K562 (cell line): ENCODE measurements at places on chromosomes 4 and X.

- DNase-seq: no peak
- no peak overlapping the region for H3K4me3 ChIP-seq
- no peaks in the 10 kb centered on the region for H3K36me3 ChIP-seq
- no peaks in the 10 kb centered on the region for H3K27me3 ChIP-seq
- H3K27ac ChIP-seq: no peak overlapping the region
- H3K4me1 ChIP-seq: no peaks in the 10 kb centered on the region
Observed at GRCh38 chrX:75638332-75638731, 115.5 kb upstream of the ZDHHC15 start.

DNA sequence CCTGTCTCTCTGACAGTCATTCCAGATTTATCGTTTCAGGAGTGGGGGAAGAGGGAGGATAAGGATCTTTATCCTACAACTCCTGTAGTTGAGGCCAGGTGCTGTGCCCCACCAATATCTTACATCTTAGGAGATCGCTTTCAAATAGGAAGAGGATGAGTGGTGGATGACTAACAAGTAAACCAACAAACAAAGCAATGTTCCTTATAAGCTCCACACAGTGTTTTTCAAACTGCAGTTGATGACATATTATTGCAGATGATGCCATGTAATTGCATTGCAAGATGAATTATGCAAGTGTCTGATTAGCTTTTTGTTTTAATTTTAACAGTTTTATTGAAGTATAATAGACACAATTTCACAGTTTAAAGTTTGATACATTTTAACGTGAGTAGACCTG lies 35.8 kb upstream of the TMEM164 start:
- no peak for DNase-seq
- no peaks in the 10 kb centered on the region; the same call in 1 of the 3 replicates for H3K4me1 ChIP-seq
- no peak overlapping the region for H3K4me3 ChIP-seq
- H3K36me3 ChIP-seq: no peaks in the 10 kb centered on the region
- no peak overlapping the region for H3K27ac ChIP-seq

- H3K36me3 ChIP-seq: no peaks in the 10 kb centered on the region
- H3K4me3 ChIP-seq: no peak overlapping the region
- H3K27ac ChIP-seq: no peak overlapping the region
- H3K4me1 ChIP-seq: peaks cover 2% of the 10 kb centered on the region; the same call in 1 of the 3 replicates
- DNase-seq: no peak
Observed at GRCh38 chrX:72396117-72396516, 90.4 kb upstream of the CITED1 start.

- H3K36me3 ChIP-seq: no peaks in the 10 kb centered on the region
- no peaks in the 10 kb centered on the region for H3K4me1 ChIP-seq
- no peaks in the 10 kb centered on the region for H3K27me3 ChIP-seq
- no peak overlapping the region for H3K27ac ChIP-seq
- no peak overlapping the region for H3K4me3 ChIP-seq
- DNase-seq: peak; percentile 14
Observed at GRCh38 chr4:44927399-44928380, 201.3 kb upstream of the GNPDA2 start.

DNA sequence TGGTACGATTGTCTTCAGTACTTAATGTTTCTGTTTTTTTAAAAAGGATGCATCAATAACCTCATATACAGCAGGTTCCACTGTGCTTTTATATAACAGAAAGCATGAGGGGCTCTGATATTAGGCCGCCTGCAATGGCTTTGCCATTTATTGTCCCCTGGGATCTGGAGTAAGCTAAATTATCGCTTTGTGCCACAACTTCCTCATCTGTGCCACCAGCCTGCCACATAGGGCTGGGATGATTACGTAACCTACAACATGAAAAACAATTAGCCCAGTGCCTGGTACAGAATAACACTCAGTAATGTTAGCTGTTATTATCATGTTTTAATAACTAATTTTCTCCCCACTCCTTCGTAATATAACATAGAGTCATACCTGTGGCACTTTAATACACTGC lies 65.5 kb upstream of the TRIM2 start:
- no peak overlapping the region for H3K27ac ChIP-seq
- peaks cover 5% of the 10 kb centered on the region; the same call in 1 of the 2 replicates for H3K4me1 ChIP-seq
- DNase-seq: no peak
- no peaks in the 10 kb centered on the region for H3K36me3 ChIP-seq
- no peaks in the 10 kb centered on the region for H3K27me3 ChIP-seq
- no peak overlapping the region for H3K4me3 ChIP-seq

DNA sequence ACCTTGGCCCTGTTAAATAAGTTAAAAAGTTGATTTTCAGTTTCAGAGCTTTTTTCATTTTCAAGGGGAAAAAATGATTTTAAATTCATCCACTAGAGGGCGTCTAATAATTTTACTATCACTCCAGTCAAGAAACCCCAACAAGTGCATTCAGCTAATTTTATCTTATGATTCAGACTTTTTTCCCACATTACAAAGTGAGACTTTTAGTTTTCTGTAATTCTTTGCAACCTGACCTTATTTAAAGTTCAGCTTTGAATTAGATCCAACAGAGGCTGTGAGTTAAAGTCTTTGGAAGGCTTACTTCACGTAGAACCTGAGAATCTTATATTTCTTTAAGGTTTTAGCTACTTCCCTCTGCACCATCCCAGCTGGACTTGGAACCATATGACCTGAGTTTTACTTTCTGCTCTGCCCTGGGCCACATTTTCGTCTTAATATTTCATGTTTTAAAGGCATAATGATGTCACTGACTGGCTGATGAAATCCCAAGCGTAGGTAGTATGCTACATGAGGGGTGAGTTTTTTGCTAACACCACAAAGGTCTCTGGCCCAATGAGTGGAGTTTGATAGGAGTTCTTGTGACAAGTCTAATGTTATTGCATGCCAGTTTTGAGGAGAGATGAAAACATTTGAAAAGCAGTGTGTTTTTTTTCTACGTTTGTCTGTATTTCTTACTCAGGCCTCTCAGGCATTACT lies 7.2 kb downstream of the GNRHR start:
- no peaks in the 10 kb centered on the region for H3K4me1 ChIP-seq
- no peaks in the 10 kb centered on the region for H3K27me3 ChIP-seq
- no peak overlapping the region for H3K4me3 ChIP-seq
- no peaks in the 10 kb centered on the region for H3K36me3 ChIP-seq

DNA sequence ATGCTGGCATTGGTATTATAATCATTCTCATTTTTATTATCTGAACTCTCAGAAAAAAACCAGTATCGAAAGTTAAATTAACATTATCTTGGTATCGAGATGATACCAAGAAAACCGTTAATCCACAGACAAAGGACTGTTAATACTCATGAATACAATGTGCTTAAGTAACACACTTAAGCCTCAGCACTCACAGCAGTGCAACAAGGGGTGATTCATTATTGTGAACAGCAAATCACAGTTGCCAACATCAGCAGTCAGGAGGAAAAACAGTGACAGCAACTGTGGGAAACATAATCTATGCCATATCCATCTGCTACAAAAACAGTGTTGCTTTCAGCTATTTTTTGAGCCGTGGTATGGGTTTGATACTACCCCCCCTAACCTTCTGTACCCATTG lies 210.9 kb upstream of the ATOH1 start:
- DNase-seq: no peak
- H3K4me1 ChIP-seq: no peaks in the 10 kb centered on the region
- H3K4me3 ChIP-seq: no peak overlapping the region
- no peaks in the 10 kb centered on the region for H3K36me3 ChIP-seq

DNA sequence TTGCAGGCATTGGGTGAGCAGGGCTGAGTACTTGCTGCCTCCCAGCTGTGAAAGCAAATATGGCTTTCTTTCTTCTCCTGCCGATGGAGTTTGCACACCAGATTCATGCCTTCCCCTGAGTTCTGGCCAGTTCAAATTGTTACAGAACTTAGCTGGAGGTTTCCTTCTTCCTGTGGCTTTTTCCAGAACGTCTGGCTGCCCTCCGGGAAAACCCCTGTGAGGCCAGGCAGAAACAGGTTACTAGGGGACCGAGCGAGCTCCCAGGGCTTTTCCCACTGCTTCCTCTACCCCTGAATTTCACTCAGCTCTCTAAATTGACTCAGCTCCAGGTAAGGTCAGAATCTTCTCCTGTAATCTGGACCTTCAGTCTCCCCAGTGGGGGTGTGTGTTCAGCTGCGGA lies 482.4 kb downstream of the C4orf33 start:
- no peak for DNase-seq
- H3K4me1 ChIP-seq: no peaks in the 10 kb centered on the region
- H3K27ac ChIP-seq: no peak overlapping the region
- H3K4me3 ChIP-seq: no peak overlapping the region
- no peaks in the 10 kb centered on the region for H3K27me3 ChIP-seq

GRCh38 chrX:1700757-1701156 lies 85.9 kb downstream of the ASMT start:
- H3K27ac ChIP-seq: no peak overlapping the region
- DNase-seq: no peak
- H3K4me3 ChIP-seq: no peak overlapping the region
- no peaks in the 10 kb centered on the region for H3K36me3 ChIP-seq
- no peaks in the 10 kb centered on the region for H3K27me3 ChIP-seq

DNA sequence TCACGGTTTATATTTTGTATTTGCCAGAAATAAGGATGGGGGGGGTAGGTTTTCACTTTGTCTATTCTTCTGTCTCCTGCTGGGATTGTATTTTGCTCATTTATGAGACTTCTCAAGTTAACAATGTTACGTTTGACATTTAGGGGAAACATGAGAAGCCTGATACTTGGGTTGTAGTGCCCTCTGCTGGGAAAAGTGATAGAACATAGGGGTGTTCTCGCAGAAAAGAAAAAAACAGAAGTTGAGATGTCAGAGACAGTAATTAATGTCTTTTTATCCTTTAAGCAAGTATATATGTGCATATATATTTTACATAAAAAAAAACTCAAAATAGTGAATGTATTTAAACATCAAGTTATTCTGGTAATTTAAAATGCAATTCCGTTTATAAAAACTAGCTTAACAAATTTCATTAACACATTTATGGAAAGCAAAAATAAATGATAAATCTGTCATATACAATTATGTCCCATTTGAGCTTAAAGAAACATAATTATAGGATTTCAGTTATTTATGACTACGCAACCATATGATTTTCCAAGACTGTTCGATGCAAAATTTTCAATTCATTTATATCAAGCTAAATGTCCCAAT lies 46.0 kb upstream of the TMPRSS11F start:
- H3K27me3 ChIP-seq: no peaks in the 10 kb centered on the region
- no peaks in the 10 kb centered on the region for H3K4me1 ChIP-seq
- no peak overlapping the region for H3K4me3 ChIP-seq
- H3K36me3 ChIP-seq: no peaks in the 10 kb centered on the region
- no peak overlapping the region for H3K27ac ChIP-seq
- DNase-seq: peak; percentile 74

DNA sequence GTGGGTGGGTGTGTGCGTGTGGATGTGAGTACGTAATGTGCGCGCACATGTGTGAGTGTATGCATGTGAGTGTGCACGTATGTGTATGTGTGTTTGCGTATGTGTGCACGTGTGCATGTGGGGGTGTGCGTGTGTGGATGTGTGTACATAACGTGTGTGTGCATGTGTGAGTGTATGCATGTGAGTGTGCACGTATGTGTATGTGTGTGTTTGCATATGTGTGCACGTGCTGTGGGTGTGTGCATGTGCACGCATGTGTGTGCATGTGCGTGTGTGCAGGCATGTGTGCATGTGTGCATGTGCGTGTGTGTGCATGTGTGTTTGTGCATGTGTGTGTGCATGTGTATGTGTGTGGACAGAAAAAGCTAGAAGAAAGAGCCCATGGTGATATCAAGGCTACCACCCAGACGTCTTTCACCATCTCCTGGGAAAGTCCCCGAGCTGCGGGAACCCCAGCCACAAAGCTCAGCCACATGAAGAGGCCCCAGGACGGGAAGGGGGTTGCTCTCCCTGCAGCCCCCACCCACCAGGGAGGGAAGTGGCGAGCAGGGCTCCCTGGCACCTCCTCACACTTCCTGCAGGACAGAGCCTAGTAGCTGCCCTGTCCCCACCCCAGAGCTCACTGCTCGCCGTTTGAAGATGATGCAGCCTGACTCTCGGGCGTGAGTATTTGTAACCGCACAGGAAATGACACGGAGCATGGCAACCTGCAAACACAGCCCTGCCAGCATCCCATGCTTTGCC lies 108.3 kb downstream of the DCTD start:
- DNase-seq: no peak
- H3K4me1 ChIP-seq: peaks cover 19% of the 10 kb centered on the region
- no peak overlapping the region for H3K4me3 ChIP-seq
- peaks cover 26% of the 10 kb centered on the region for H3K27me3 ChIP-seq
- no peaks in the 10 kb centered on the region for H3K36me3 ChIP-seq
- no peak overlapping the region for H3K27ac ChIP-seq

GRCh38 chrX:50881028-50881427 lies 29.5 kb upstream of the BMP15 start:
- no peak overlapping the region for H3K4me3 ChIP-seq
- no peak overlapping the region for H3K27ac ChIP-seq
- H3K27me3 ChIP-seq: no peaks in the 10 kb centered on the region
